AG10803 (cell line): ENCODE measurements at places on chromosomes 11 and 22.

GRCh38 chr11:12893787-12894672 is 115.1 kb upstream of the RASSF10 start:
- DNase-seq, result peak; percentile 71

DNA sequence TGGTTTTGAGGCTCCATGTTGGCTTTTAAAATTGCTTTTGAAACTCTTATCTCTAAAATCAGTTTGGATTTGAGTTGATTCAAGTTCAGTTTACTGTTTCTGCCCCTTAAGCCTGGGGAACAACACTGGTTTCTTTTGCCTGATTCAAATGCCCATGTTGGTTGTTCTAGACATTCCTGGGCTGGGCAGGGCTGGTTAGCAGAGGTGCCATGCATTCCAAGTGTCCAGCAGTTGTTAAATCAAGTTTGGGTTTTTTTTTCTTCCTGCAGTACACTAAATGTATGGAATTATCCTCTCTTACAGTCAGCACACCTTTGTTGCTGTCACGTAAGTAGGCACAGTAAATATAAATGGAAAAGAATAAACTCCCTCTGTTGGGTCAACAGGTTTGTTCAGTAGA is 67.2 kb upstream of the MTMR2 start:
- peak; percentile 42 for DNase-seq

- no peak for DNase-seq
These were observed 7.4 kb upstream of the IPO7 start for GRCh38 chr11:9377036-9377435.

GRCh38 chr22:49997932-49998717 is 14.4 kb downstream of the IL17REL start:
- DNase-seq, result no peak

- DNase-seq, result no peak
These were observed 880.6 kb downstream of the LUZP2 start for GRCh38 chr11:25377466-25377865.

DNA sequence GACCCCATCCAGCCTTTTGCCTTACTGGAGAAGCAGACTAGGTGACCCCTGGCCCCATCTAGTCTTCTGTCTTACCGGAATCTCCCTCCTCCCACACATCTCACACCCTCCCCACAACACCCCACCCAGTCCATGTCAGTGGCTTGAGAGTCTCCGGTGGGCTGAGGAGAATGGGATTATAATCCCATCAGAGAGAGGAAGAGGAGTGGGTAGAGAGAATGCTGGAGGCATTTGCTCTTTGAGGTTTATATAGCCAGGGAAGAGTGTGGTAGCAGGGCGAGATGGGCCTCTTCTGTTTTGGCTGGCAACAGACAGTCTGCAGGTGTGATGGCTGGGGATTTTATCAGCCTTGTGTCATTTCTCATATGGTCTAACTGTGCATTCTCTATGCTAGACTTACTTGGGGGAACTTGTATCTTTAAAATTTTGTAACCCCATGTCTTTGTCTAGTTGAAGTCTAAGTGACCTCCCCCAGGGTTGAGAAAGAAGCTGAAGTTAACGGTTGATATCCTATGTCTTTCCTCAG is 50.3 kb downstream of the GRAMD1B start:
- DNase-seq, result no peak
